ENCODE measurements at places on chromosomes 2 and 18. TPM values are rescaled to one million over a fixed set of nuclear protein-coding genes. Genes with fewer than 3 reads are reported as not detected.

GRCh38 chr2:84443477-84443876, 15.6 kb downstream of the SUCLG1 start:
- DNase-seq, result no peak

GRCh38 chr2:80687524-80687923, 383.0 kb upstream of the LRRTM1 start:
- no peak for DNase-seq

DNA sequence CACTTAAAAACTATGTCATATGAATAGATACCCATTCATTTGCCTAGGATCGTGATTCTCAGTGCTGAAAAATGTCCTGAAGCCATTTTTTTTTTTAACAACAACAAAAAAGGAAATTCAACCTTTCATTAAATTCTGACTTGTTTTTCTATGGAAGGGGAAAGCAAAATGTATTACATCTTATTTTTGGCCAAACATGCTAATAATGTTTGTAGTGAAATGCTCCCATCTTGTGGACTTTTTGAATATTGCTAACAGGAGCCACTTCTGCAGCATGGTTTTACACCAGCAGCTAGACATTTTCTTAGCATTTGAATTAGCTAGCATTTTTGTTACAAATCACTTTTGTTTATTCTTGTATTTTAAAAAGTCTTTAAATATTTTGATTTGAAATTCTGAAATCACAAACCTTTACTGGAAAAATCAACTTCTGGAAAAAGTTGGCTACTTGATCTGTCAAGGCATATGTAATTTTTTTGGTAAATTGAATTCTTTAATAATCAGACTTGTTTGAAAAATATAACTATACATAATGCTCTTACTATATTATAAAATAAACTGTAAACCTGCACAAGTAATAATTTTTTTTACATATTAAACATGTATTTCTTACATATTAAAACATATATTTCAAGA, 75.8 kb downstream of the KIDINS220 start:
- DNase-seq, result no peak

GRCh38 chr2:217055624-217056023, 195.8 kb upstream of the TNP1 start:
- DNase-seq, result no peak

- DNase-seq, result no peak
Measured at GRCh38 chr2:101972621-101973434, 18.9 kb upstream of the IL1R2 start.

- no peak for DNase-seq
Measured at GRCh38 chr2:6212491-6212890, 520.3 kb downstream of the SOX11 start.

DNA sequence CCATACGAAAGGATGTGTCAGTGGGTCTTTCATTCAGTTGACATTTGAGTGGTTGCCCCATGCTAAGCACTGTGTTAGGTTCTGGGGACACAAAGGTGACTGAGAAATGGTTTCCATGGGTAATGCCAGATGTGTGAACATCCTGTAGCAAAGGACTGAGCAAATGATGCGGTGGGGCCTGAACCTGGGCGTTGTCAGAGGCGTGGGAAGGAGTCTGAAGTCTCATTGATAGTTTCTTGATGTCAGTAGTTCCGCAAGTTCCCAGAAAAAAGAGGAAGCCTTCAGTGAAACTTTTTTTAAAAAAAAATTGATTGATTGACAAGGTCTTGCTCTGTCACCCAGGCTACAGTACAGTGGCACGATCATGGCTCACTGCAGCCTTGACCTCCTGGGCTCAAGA, 56.9 kb downstream of the LIMS1 start:
- no peak for DNase-seq

DNA sequence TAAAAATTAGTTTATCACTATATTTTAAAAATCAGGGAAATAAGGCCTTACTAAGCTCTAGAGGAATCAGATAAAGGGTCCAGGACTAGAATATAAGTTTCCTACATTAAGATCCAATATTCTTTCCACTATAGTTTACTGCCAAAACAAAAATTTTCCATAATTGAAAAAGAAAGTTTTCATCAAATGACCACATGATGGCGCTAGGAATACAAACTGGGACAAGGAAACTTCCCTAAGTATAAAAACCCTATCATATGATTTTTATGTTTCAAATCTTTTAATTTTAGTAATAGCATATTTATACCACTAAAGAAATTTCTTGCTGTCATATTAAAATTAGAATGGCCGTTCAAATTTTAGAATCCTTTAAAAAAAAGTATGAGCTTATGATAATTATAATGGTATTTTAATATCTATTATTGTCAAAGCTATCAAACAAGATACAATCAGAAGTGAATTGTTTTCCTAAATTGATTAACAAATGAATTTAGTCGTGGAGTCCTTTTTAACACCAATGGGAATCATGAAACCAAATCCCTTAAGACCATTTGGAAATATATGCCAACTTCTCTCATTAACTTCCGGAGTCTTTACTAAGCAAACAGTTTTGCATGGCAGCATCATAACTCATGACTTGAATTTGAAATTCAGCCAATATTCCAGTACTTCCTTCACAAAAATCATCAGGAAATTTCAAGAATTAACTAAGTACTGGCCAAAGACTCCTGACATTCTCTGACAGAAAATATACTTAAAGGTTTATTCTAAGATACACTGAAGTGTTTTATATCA, 70.3 kb downstream of the SCN1A start:
- DNase-seq, result no peak

GRCh38 chr2:25743132-25743830, 69.9 kb upstream of the DTNB start:
- DNase-seq, result no peak

- DNase-seq, result no peak
Measured at GRCh38 chr18:48997681-48997984, 46.9 kb upstream of the SMAD7 start.

GRCh38 chr2:135815269-135815668, 21.7 kb downstream of the LCT start:
- no peak for DNase-seq

DNA sequence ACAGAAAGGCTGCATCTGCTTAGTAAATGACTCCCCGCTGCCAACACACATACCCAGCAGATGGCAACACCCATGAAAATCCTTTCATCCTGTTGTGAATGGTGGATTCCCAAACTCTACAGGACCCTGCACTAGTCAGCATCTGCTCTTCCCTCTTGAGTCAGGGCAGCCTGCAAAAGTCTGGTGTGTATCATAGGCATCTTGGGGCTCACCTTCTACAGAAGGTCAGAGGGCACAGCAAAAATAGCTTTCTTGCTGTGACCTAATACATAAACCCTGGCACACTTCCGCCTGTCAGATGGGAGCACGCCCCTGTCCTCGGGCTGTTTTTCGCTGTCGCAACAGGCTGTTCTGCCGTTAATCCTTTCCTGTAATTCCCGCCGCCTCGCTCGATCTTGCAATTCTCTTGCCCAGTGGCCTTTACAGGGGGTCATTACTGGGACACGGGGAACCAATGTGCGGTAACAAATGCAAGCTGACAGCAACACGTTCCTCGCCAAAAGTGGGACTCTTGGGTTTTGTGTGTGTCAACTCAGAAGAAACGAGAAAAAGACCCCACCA, 19.9 kb upstream of the SCYGR1 start:
- DNase-seq, result no peak

DNA sequence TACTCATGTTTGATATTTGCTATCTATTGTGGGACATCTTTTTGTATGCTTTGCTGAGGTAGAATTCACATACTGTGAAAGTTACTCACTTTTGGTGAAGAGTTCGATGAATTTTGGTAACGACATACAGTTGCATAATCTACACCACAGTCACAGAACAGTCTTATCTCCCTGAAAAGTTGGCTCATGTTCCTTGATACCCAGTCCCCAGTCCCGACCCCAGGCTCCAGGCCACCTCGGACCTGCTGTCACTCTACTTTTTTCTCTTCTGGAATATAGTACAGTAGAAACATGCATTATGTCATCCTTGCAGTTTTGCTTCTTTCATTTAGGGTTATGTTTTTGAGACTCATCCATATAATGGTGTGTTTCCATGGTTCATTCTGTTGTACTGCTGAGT, 191.7 kb downstream of the FAM210A start:
- no peak for DNase-seq

DNA sequence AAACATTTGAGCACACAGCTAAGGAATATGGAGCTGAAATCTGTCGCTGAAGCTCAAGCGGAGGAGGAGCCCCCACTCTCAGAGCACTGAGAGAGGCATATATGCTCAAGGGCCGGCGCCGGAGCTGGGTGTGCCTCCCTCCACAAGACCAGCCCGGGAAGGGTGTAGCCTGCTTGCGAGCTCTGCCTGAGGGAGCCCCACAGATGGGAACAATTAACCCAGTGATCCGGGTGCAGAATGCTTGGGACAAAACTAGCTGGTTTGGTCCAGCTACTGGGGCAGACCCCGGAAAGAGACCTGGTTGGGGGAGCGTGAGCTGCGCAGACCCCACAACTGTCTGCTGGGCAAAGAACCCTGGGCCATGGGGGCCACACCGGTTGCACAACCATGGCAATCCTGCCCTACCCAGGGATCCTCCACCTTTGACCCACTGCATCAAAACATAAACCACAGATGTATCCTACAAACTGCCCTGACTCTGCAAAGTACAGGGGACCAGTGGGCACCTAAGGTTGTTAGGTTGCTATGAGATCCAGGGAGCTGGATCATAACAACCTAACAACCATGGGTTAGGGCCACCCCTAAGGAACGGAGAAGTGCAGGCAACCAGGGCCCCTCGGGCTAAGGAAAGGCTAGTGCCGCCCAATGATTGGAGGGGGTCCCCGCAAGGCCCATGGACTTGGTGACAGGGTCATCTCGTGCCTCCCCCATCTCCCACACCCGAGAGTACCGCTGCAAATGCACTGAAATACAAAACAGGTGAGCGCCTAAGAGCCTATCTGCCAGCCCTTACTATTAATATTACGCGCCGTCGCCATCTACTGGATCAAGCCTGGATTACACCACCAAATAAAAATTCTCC, 53.4 kb upstream of the SCN1A start:
- peak; percentile 60 for DNase-seq

- DNase-seq, result no peak
Measured at GRCh38 chr2:220442012-220442411, 814.6 kb downstream of the SLC4A3 start.

GRCh38 chr2:241796209-241796608, 12.8 kb upstream of the NEU4 start:
- no peak for DNase-seq

- DNase-seq, result no peak
Measured at GRCh38 chr2:12006850-12007249, 260.4 kb downstream of the LPIN1 start.

GRCh38 chr2:218465987-218466633, 47.2 kb downstream of the VIL1 start:
- no peak for DNase-seq

DNA sequence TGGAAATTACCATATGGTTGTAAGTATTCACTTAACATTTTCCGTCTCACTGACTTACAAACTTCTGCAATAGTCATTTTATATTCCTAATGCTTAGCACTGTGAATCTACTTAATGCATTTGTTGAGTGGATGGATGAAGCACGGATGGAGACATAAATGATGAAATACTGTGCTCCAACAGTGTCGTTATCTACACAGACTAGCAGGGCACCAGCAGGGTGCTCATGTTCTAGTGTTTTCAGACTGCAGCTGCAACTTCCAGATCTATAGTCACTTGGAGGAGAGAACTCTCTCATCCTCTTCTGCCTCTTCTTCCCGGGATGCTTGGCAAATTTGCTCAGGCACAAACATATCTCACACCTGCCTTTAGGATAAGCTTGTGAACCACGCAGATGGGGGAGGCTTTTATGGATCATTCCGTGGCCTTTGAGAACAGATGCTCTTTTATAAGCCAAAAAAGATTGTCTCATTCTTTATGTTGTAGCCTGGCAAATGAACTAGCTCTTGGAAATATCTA, 797.7 kb downstream of the MBD2 start:
- no peak for DNase-seq

GRCh38 chr18:2822213-2822921, 24.4 kb upstream of the EMILIN2 start:
- no peak for DNase-seq

DNA sequence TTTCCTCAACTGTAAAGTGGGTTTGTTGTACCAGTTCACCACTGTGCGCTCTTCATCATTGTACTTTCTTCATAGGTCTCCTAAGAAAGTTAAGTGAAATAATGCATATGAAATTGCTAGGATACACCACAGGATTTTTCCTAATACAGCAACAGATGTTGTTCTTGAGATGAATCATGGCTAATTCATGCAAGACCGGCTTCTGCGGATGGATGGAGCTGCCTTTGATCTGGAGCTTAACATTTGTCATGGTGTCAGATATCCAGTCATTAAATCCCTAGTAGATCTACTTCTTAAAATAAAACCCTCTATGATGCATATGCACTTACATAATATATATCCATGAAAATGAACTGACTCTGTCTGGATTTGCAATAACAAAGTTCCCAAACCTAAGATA, 114.1 kb downstream of the COL6A3 start:
- DNase-seq, result no peak

GRCh38 chr2:145729993-145730770, 1210.3 kb upstream of the ZEB2 start:
- DNase-seq, result no peak

DNA sequence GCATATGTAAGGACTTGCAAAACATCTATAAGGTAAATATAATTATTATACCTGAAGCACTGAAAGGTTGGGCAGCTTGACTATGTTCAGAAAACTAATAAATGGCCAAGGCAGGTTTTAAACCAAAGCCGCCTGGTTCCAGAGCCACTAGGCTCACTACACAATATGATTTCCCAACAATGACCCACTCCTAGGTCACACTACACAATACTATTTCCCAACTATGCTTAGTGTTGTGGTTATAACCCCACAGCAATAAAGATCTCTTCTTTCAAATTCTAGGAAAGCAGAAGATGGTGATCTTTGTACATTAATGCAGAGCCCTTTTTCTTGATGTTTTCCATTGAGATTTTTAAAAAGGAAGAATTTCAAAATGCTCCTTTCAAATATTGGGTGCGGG, 180.4 kb downstream of the CYRIA start:
- DNase-seq, result no peak

- no peak for DNase-seq
Measured at GRCh38 chr2:118477111-118477862, 370.2 kb downstream of the EN1 start.

- DNase-seq, result no peak
Measured at GRCh38 chr2:1799174-1799573, 54.9 kb upstream of the PXDN start.

DNA sequence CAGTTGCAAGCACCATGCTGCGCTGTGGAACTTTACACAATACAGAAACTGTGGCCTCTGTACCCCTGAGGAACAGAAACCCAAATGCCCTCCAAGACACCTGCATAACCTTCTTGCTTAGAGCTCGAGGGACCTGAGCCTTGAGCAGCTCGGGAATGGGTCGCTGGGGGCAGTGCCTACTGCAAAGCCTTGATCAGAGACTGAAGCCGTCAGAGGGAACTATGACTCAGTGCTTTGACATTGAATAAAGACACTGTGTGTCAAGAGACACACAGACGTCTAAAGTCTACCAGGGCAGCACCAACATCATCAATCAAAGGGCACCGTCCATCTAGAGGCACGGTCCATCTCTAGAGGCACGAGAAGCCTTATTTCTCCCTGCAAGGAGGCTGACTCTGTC, 30.6 kb downstream of the GPR45 start:
- DNase-seq, result no peak

The ANO7 gene
- total RNA-seq, result 2.7 TPM

The RFTN2 gene
- 5.5 TPM for total RNA-seq

The IHH gene
- total RNA-seq, result 12.8 TPM

The MARCHF4 gene
- total RNA-seq, result 0.09 TPM

The DYNAP gene
- not detected for total RNA-seq

The SFTPB gene
- 11.5 TPM for total RNA-seq

The PFN4 gene
- total RNA-seq, result 0.35 TPM

The CEP192 gene
- total RNA-seq, result 22.6 TPM

The FAM228A gene
- 1.0 TPM for total RNA-seq
